ENCODE measurements at places on chromosomes 6 and 20.

DNA sequence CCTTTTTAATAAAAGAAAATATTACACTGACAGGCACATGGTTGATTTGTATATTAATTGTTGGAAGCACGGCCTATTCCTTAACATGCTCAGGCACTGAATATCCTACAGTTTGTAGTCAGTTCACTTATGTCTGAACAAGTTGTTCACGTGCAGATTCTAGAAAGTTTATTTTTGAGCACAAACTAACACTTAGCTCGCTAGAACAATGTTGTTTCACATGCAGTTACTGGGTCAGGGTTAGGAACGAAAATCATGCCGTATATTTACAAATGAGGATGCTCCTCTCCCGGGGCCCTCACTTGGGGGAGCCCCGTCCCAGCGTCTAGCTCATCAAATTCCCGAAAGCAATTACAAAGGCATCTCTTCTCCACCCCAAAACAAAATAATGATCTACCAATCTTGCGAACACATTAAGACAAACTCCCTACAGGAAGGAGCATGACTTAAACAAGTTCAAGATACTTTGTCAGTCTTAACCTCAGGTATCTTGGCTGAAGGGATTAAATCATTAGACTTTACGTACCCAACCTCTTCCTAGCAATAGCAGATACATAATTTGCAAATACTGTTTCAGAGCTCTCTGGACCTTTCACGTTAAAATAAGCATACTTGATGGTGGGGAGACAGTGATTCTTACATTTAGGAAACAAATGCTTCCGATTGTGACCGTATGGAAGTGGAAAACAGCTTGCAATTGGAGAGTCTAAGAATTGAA, 1.5 kb downstream of the MAP7 start:
- no peak for DNase-seq

- DNase-seq: no peak
Measured at GRCh38 chr20:25600632-25601031, 15.3 kb upstream of the NINL start.

DNA sequence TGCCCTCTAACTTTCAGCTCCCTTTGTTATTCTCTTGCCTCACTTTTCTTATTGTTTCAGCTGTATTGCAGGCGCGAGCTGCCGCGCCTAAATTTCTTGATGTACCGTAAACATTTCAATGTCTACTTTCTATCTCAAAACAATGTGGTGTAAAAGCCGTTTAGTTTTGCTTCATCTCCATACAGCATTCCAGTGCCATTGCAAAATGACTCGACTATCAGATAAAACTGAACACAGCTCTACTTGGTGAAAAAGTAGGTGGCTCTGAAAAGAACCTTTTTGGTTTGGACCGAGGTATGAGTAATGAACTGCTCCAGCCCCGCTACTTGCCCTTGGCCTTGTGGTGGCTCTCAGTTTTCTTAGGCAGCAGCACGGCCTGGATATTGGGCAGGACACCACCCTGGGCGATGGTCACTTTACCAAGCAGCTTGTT, 74.6 kb downstream of the OR2B2 start:
- DNase-seq: no peak

GRCh38 chr6:4814212-4814611, 38.0 kb downstream of the CDYL start:
- DNase-seq: no peak

GRCh38 chr6:113403966-113404595, 453.1 kb upstream of the MARCKS start:
- DNase-seq: no peak

GRCh38 chr20:57880571-57880892, 170.7 kb upstream of the PMEPA1 start:
- no peak for DNase-seq

GRCh38 chr6:57190140-57190539, 18.0 kb downstream of the BAG2 start:
- no peak for DNase-seq

GRCh38 chr6:134247844-134248580, 69.9 kb downstream of the SGK1 start:
- DNase-seq: no peak

DNA sequence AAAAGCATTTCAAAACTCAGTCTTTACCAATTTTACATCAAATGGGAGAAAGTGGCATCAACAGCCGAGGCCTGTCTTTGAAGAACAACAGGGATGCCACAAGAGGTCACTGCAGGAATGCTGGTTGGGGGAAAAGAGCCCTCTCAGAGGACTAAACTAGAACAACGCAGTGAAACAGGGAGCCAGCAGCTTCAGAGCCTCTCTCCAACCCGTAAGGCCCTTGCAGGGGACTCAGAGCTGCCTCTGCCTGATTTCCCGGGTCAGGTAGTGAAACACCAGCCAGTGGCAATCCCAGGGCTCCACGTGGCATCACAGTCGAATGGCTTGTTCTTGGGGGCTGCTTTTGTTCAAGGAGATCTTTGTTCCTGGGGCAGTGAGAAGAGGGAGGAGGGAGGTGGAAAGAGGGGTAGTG, 55.0 kb upstream of the KCNK16 start:
- DNase-seq: peak; percentile 6

DNA sequence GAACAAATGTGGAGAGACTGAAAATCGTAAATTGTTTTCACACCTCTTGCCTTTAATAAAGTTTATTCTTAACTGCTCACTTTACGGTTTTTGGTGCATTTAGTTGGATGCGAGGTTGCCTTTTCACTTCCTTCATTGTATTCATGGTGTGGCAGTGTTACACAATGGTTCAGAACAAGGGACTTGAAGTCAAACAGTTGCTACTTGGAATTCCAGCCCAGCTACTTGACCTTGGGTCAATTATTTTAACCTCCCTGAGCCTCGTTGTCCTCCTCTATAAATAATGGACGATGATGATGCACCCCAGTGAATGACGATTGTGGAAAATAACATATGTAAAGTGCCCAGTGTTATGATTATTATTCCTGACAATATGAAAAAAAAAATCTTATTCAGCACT, 72.3 kb downstream of the CARMIL1 start:
- no peak for DNase-seq

DNA sequence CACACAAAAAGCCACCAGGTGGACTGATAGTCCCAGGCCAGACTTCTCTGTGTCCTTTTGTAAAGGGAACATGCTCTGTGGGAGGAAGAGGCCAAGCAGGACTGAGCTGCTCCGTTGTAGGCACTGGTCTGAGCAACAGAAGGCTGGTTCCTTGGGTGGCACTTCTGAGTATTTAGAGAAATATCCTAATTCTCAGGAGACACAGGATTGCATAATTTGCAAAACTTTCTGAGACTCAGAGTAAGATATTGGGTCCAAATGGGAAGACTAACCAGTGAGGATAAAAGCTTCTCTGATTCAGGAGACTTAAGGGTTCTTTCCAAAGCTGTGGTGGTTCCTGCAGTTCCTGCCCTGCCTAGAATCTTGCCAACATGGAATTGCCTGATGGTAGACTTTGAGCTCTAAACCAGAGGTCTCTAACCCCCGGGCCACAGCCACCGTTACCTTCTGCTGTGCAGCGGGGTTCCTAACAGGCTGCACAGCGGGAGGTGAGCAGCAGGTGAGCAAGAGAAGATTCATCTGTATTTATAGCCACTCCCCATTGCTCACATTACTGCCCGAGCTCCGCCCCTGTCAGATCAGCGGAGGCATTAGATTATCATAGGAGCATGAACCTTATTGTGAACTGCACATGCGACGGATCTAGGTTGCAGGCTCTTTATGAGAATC, 107.0 kb downstream of the OLIG3 start:
- DNase-seq: no peak

DNA sequence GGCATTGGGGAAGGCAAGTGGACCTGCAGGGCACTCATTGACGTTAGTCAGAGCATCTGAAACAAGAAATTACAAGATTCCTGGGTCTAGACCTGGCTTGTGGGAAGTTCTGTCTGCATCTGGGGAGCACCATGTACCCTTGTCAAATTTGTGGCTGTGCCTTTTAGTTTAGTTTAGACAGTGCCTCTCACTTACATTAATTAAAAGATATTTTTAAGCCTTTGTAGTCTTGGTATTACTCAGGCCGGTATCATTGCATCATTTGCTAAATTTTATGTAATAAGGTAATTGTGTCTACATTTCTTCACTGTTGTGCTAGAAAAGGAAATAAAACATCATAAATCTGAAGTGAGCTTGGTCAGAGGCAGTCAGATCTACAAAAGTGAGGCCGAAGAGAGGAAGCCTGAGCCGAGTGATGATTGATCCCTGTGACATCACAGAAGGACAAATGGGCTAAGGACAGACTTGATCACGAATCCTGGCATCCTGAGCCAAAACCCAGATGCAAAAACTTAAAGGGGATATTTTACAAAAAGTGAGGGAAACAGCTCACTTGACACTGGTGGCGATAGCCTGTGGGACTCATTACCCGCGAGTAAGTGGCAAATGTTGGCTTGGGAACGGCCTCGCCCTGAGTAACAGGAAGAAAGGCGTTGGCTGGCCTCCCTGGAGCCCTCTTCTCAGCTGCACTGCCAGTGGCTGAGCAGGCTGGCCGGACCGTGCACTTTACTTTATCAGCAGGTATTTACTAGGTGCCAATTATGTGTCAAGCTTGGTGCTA, 106.5 kb downstream of the TCP11 start:
- DNase-seq: no peak

DNA sequence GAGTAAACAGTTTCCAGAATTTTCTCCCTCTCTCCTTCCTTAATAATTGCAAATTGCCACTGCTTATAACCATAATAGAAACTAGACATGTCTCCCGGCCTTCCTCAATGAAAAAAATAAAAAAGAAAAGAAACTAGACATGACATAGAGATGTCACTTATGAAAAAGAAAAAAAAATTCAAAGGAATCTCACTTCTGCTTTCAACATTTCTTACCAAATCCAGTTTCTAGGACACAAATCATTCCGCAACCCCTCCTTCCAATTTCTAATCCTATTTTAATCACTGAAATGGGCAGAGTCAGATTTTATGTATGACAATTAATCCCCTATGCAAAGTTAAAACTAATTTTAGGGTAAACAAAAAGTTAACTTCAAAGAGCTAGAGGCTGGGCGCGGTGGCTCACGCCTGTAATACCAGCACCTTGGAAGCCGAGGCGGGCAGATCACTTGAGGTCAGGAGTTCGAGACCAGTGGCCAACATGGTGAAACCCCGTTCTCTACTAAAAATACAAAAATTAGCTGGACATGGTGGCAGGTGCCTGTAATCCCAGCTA, 40.1 kb upstream of the EEF1A1 start:
- no peak for DNase-seq

DNA sequence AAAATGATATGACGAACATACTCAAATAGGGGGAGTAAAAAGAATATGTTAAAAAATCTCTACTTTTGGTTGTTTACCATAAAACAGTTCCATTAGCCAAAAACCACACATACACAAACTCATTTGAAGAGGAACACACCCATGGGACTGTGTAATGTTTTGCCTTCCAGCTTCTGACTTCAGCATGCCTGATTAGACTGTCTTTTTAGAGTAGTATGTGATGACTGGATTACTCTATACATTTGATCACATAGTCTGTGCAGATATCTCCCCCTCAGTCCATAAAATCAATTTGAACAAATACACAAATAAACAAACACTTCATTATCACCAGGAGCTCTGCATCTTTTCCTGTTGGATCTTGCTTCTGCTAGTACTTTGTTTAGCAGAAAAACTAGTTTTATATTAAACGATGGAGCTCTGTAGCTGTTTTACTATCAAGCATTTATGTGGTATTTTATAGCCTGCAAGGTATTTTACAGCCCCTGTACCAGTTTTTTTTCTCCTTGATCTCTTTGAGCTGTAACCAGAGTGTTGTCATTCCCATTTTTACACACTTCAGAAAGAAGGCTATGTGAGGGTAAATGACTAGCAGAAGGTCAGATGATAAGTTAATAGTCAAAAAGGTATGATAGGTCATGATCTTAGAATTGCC, 866.5 kb upstream of the MAP3K7 start:
- no peak for DNase-seq

DNA sequence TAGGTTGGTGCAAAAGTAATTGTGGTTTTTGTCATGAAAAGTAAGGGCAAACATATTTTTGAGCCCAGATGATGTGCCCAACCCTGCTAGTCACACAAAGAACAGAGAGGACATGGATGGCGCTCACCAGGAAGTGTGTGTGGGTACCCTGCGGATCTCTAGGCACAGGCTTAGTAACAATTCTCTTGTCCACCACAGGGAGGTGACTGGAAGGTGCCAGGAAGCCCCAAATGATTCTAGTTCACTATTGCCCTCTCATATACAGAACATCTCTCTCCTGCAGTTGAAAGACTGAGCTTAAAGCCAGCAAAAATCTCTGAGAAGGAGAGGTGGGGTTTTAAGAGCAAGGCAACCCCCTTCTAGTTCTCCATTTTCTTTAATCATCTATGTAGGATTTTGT, 272.1 kb upstream of the TAB2 start:
- peak; percentile 72 for DNase-seq

GRCh38 chr6:30397697-30398096, 52.7 kb downstream of the RPP21 start:
- DNase-seq: no peak

DNA sequence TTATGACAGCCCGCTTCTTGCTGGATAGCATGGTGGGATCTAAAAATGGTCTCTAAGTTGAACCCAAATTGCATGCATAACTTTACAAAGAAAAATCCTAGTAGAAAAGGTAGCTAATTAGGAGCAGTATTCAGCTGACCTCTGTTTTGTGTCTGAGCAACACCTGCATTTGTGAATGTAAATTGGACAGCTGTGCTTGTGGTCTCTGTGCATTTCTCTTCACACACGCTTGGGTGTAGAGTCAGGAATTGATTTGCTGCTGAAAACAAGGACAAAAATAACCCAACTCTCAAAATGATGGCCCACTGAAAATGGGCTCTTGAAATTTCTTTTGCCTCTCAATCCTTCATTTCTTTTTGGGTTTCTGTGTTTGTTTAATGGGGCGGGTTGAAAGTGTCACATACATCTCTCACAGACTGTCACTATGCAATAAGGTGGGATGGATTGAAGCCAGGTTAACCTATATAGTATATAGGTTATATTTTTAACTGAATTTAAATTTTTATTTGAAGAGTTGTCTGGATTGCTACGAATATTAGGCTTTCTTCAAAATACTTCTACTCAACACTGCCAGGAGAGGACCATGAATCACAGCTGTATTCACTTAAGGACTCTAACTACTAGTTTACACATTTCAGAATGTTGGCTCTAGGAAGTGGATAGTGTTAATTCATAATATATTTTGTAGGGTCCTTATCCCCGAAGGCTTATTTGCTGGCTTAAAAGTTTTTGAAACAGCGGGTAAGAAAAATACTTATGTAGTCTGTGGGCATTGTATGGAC, 46.5 kb downstream of the SOBP start:
- DNase-seq: no peak

DNA sequence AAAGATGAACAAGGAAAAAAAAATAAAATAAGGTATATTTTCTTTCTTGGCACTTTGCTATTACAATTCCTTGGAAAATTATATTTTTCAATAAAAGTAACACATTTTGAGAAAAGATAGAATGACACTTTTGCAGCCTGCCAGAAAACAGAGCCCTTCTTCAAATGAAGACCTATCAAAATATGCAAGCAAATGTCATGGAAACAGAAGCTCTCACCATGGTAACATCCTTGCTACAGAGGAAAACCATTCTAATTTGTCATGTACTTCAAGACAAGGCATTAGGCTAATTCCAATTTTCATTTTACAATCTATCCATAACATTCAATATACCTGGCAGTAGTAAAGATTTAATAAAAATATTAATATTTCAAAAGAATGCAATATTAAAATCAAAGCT, 177.9 kb downstream of the RNGTT start:
- no peak for DNase-seq

Measured in activated CD4-positive, alpha-beta T cell treated with anti-CD3 and anti-CD28 coated beads, Interleukin-10, Interleukin-2, amounts not matched to agents 100 ng/mL and 50 ng/mL, durations not matched to agents 16 hours and 8 hours (primary cell).